Right lobe of liver (tissue), 6 donors: ENCODE measurements at places on chromosomes 12 and 14.

- DNase-seq, result no peak
Measured at GRCh38 chr14:98950353-98950895, 321.6 kb downstream of the BCL11B start.

GRCh38 chr14:104830781-104831180 is 29.9 kb downstream of the ZBTB42 start:
- DNase-seq, result no peak

DNA sequence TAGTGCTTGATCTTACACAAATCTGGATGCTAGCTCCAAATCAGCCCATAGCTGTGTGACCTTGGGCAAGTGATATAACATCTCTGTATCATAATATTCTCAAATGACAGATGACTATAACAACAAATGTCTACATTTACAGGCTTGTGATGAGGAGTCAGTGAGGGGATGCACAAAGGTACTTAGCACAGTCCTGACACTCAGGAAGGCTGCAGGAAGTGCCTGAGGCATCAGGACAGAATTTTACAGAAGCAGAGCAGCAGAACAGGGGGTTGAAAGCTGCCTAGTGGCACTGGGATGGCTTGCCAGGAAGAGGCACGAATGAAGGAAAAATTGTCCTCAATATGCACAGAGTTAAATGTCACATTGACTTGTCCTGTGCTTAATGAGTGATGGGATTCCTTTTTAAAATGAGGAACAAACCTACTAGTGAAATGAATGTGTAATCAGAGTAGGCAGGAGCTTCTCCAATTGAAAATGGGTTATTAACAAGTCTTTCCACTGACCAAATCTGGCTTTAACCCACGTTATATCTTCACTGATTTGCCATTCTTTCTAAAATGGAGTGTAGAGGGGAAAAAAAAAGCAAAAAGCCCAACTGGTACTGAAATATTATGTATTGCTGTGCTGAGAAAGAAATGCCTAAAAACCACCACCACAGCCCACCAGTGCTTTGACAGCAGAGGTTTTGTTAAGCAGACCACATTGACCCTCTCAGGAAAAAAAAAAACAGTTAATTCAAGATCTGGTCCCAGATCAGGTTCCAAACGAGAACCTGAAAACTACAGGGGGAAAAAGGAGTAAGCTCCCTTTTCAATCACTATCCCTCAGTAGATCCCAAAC is 11.6 kb downstream of the BTG1 start:
- DNase-seq, result no peak

DNA sequence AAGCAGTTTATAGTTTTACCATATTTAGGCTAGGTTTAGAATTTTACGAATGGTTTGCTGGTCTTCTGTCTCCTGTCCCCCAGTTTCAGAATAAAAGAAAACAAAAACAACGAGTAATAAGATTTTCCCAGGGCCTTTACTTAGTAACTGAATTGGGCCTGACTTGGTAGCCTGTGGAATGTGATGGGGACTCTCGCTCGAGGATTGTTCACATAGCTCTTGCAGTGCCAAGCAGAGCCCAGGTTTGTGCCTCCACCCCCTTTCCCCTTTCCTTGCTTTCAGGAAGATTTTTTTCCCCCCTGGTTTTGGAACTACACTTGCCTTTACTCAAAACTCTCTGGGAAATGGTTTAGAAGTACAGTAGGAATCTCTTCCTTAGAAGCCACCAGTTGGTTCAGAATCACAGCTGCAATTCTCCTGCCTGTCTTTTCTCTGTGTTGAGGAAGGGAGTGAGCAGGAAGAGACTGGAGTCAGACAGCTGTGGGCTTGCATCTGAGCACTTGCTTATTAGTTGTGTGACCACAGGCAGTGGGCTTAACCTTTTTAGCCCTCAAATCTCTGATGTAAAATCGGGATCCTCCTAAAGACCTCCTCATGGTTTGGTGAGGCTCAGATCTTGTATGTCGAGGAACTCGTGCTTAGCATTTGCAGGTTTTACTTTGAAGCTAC is 501.2 kb downstream of the PCNX1 start:
- DNase-seq, result no peak

DNA sequence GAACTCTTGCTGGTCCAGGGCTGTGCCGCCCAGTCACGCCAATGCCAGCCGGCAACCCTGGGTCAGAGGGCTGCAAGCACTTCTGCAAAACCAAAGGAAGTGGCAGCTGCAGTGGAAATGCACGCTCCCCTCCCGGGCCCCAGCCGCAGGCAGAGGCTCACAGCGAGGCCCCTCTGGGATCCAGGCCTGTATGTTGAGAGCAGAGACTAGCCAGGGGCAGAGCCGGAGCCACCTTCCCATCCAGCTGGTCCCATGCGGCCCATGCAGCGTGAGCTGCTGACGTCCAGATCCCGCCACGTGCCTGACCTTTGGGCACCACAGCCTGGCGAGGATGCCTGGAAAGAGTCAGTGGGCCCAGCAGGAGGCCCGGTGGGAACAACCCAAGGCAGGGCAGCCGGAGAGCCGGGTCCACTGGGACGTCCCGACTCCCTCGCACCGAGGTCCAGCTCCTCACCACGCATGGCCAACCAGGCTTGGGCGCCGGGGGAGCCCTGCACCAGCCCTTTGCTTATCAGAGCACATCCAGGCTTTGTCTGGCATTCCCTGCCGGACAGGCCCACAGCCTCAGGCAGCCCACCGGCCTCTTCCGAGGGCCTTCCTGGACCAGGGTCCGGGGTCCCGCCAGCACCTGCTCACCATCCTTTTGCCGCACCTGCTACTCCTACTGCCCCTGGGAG is 4.3 kb downstream of the GPR132 start:
- peak; percentile 55 for DNase-seq

DNA sequence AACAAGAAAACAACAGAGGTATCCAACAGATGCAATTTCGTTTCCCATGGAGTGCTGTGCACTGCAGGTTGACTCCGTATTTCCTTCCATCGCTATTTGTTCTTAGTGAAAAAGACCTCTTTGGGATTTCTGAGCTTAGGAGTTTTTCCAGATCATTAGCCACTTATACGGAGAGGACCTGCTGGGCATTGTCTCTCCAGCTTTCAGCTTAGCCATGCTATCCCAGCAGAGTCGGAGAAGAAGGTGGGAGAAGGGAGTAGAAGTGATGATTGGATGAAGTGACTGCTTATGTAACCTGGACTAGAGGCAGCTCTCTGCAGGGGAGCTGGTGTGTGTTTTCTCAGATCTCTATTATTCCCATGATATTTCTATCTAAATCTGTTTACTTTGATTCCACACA is 737.7 kb downstream of the DIO2 start:
- DNase-seq, result no peak

DNA sequence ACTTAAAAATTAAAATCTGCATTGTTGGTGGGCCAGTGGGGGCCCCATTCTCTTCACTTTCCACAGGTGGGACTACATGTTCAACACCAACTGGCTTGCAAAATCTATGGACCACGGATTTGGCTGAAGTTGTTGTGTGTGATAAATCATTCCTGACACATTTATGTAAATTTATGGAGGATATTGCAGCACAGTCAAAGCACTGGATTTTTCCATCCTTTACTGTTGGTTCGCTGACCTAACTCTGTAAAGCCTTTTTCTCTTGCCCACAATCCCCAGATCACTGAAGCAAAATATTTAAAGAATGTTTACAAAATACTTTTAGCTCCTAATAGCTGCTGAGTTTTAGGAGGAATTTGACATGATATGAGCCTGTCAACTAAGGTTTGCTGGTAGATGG is 219.7 kb upstream of the PRICKLE1 start:
- DNase-seq, result no peak

DNA sequence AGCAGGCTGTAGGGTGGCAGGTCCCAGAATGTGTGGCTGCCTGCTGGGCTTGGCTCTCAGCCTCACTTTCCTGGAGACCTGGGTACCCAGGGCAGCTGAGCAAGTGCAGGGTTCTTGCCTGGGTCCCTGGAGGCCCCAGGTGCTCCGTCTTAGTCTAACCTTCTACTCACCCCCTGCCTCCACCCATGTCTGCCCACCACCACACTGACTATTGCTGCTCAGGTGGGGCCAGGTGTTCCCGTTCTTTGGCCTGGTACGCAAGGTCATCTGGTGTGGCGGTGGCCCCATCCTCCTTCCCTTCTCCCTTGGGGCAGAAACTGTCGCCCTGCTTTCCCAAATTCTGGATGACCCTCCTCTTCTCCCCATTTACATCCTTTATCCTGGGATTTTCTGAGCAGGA is 319.9 kb downstream of the TMEM121 start:
- DNase-seq, result no peak

GRCh38 chr12:106269150-106269771 is 21.4 kb upstream of the CKAP4 start:
- no peak for DNase-seq

GRCh38 chr12:6269986-6270385 is 40.5 kb upstream of the PLEKHG6 start:
- DNase-seq, result peak; percentile 27

DNA sequence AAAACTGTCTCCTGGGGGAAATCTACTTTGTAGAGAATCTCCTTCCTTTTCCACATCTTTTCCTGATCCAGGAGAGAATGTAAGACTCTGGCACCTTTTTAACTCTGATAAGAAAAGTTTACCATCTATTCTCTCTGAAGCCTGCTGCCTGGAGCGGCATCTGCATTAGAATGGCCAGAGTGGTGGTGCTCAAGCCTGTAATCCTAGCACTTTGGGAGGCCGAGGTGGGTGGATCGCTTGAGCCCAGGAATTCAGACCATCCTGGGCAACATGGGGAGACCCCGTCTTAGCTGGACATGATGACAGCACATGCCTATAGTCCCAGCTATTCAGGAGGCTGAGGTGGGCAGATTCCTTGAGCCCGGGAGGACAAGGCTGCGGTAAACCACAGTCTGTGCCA is 1.4 kb upstream of the CHFR start:
- DNase-seq, result no peak

DNA sequence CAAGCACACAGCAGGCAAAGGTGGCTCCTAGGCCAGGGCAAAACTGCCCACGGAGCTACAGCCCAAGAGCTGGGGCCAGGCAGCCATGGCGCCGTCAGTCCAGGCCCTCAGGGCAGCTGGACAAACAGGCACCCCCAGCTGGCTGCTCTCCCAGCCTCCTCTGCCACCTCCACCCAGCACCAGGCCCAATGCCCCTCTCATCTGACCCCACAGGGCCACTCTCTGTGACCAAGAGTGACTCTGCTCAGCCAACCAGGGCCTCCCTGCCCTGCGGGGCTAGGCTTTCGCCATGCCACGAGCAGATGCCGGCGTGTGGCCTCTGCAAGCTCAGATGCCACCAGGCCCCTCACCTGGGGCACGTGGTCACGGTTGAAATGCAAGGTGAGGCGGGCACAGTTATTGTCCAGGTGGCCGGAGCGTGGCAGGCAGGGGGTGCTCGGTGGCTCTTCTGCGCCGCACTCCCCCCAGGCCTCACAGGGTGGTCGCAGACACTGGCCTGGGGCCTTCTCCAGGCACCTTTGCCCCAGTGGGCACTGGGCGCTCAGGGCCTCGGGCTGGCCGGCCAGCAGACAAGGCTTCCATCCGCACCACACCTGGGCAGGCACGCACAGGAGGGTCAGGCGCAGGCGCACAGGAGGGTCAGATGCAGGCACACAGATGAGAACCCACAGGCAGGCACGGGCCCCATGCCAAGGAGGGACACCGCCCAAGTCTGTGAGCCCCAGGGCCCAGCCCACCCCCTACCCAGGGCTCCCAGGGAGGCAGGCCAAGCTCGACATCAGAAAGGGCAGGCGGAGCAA is 23.0 kb downstream of the JAG2 start:
- DNase-seq, result no peak

DNA sequence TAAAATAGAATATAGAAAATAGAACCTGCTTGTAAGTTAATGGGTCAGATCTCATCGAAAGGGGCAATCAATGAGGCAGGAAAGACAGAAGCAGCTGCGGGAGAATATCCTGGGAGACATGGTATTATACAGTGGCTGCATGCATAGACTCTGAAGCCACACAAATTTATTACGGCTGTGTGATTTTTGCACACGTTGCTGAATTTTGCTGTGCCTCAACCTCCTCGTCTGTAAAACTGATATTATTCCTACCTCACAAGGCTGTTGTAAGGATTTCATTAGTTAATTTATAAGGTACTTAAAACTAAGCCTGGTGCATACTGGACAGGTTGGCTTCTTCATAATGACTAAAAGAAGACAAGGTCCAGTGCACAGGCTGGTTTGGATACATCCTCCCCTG is 52.3 kb downstream of the ARMH4 start:
- no peak for DNase-seq

- DNase-seq, result no peak
Measured at GRCh38 chr12:76863837-76864236, 15.0 kb downstream of the CSRP2 start.

DNA sequence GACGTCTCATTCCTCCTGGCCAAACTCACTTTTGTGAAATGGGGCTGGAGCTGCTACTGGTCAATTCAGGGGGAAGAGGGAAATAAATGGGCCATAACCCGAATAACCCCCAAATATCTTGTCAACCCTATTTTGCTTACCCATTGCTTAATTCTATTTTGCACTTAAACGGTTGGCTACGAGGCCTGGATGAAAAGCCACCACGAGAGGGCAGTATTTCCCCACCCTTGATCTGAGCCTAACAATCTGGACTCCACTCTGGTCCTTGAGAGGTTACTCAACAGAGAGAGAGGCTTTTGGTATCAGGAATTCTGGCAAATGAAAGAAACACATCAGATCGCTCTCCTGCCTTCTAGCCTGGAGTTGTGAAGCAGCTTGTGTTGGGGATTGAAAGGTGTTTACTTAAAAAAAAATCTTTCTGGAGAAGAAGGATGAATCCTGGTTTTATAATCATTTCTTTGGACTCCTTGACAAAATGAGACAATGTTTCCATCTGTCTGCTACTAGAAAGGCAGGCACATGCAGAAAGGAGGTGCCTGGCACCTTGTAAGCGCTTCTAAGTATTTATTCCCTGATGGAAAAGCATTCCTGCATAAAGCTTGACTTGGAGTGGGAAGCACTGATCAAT is 22.4 kb upstream of the FBXO21 start:
- DNase-seq, result peak; percentile 65

- DNase-seq, result no peak
Measured at GRCh38 chr12:4900327-4900726, 9.4 kb upstream of the KCNA1 start.

DNA sequence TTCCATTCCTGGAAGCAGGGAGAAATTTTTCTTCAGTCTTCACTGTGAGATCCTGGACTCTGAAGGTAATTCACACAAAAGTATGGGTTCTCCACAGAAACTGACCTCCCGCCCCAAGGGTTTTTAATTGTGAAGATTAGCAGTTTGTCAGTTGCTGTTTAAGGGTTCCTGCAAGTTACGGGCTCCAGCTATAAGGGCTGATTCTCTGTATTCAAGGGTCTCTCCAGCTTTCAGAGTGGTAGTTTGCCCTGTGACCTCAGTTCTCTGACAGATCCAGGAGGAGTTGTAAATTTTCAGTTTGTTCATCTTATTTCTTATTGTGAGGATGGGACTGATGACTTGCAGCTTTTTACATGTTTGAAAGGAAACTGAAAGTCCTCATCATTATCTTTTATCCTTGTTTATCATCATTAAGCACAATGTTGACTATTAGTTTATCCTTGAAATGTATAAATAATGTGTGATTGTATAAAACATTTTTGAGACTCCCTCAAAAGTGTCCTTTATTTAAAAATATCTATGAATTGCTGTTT is 110.9 kb downstream of the SCAF11 start:
- no peak for DNase-seq
